ENCODE measurements at places on chromosomes 1 and 21. TPM values are rescaled to one million over a fixed set of nuclear protein-coding genes. Genes with fewer than 3 reads are reported as not detected.

GRCh38 chr21:42387843-42388340 is 8.0 kb downstream of the TMPRSS3 start:
- DNase-seq, result peak; percentile 20

- no peak for DNase-seq
These were observed 58.2 kb downstream of the ARHGEF10L start for GRCh38 chr1:17597651-17598050.

DNA sequence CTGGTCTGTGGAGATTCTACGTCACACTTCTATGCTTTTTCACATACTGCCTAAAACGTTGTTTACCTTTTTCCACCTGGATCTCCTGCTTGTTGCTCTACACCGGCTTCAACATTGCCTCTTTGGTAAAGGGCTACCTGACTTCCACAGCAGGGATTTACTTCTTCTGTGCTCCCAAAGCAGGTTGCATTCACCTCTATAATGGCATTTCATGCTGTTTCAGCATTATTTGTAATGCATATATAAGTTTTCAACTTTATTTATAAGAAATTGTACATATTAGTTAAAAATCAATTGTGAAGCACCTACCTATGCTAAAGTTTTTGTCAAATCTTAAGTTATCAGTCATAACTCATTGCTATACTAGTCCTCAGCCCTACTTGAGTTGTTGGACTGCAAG is 55.4 kb downstream of the DDAH1 start:
- DNase-seq, result no peak

DNA sequence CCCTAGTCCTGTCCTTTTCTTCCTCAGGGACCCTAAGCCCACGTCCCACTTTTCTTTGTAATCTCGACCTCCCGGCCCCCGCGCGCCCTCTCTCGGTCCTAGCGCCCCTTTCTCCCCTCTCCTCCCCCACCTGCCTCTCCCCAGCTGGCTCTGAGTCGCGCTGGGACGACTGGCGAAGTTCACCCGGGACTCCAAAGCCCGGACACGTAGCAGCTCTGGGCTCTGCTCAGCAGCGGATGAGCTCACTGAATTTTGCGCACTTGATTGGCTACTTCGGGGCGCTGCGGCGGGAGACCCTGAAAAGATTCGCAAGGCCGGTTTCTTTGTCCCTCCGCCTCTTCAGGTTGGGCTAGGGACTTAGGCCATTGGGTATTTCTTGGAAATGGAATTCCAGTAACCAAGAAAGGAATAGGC is 16.3 kb upstream of the ACKR1 start:
- peak; percentile 86 for DNase-seq

Gene FLG2
- total RNA-seq, result not detected

All from sigmoid colon (tissue), 7 donors.